ENCODE measurements at places on chromosomes 7 and 10.
A peak's percentile ranks its signal among the peaks of the same experiment; 100 is the strongest.

DNA sequence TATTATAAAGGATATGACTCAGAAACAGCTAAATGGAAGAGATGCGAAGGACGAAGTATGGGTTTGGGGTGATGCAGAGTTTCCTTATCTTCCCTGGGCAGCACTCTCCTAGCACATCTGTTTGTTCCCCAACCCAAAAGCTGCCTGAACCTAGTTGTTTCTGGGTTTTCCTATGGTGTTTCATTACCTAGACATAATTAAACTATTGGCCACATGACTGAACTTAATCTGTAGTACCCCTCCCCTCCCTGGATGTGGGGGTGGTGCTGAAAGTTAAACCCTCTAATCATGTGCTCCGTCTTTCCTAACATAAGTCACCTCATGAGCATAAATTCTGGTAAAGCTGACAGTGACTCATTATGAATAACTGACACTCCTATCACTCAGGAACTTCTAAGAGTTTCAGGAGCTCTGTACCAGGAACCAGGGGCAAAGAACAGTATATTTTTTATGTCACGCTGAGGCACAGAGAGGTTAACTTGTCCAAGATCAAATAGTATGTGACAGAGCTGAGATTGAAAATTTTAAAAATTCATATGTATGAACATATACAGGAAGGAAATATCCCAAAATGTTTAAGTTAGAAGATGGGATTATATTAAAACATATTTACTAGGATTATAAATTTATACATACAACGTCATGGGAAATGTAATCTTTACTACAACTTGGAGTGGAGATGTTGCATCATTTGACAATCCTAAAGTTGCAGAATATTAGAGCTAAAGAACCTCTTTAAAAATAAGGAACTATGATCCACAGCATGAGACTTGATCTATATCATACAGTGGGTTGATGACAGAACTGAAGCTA, 4.8 kb downstream of the STRIP2 start:
- peak; percentile 28 for DNase-seq

GRCh38 chr7:155752756-155753445, 59.4 kb downstream of the SHH start:
- DNase-seq = no peak

- peak; percentile 19 for DNase-seq
Measured at GRCh38 chr10:33612116-33612515, 277.6 kb upstream of the NRP1 start.

DNA sequence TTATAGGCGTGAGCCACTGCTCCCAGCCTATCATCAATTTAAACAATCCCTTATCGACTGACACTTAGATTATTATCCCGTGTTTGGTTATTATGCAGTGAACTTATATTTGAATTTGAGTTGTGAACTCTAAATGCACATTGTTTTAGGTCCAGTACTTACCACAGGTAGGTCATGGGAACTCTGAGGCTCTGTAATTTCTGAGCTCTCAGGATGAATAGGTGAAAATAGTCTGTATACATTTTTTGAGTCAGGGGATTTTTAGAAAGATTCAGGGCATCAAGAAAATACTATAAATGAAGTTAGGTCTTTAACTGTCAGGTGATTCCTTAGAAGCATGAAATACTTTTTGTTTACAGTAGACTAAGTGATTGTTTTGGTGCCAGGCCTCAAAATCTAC, 8.8 kb downstream of the CCDC136 start:
- no peak for DNase-seq

DNA sequence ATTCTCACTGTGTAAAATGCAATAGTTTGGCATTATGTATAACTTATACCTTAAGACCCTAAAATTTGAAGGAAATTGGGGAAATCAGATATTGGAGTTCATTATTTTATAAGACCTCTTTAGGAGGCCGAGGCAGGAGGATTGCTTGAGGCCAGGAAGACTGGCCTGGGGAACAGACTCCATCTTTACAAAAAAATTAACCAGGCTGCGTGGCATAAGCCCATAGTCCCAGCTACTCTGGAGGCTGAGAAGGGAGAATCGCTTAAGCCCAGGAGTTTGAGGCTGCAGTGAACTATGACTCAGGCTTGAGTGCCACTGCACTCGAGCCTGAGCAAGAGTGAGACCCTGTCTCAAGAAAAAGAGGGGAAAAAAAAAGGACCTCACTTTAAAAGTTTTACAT, 14.0 kb upstream of the PBLD start:
- DNase-seq = no peak

DNA sequence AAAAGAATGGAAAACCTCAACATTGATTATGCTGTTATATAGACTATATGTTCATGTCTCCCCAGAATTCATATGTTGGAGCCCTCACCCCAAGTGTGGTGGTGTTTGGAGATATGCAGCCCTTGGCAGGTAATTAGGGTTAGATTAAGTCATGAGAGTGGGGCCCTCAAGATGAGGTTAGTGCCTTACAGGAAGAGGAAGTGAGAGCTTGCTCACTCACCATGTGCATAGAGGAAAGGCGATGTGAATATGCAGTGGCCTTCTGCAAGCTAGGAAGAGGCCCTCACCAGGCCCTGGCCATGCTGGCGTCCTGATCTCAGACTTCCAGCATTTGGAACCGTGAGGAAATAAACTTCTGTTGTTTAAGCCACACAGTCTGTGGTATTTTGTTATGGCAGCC, 14.8 kb downstream of the ZNF33A start:
- DNase-seq = no peak

GRCh38 chr10:108454793-108455192, 1290.3 kb upstream of the SORCS1 start:
- DNase-seq = peak; percentile 86

DNA sequence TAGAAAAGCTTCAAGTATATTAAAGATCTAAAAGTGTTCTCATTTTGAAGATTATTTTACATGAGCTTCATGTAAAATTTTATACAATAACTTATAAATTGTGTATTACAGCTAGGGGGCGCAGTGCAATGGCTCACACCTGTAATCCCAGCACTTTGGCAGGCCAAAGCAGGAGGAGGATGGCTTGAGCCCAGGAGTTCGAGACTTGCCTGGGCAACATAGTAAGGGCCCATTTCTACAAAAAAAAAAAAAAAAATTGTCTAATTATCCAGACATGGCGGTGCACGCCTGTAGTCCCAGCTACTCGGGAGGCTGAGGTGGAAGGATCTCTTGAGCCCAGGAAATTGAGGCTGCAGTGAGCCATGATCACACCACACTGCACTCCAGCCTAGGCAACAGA, 16.6 kb downstream of the ACBD5 start:
- peak; percentile 73 for DNase-seq

GRCh38 chr7:132498319-132498718, 78.0 kb downstream of the PLXNA4 start:
- no peak for DNase-seq

GRCh38 chr7:46393142-46393541, 472.1 kb upstream of the IGFBP3 start:
- DNase-seq = peak; percentile 25

DNA sequence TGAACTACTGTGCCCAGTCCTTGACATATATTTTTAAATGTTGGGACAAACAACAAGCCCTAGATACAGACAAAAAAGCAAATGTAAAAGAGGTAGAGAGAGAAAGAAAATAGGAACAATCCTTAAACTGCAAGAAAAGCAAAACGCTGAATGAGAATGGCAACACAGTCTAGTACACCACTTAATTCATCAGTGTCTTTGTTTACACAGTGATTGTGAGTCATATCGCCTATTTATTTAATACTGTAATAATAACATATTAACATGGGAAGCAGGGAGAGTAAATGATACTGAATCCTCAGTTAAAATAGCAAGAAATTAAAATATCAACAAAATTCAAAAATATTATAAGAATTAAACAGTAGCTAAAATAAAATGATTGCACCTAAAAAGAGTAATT, 9.8 kb upstream of the LRRTM3 start:
- no peak for DNase-seq

GRCh38 chr10:64648915-64649314, 1127.7 kb downstream of the REEP3 start:
- DNase-seq = no peak

DNA sequence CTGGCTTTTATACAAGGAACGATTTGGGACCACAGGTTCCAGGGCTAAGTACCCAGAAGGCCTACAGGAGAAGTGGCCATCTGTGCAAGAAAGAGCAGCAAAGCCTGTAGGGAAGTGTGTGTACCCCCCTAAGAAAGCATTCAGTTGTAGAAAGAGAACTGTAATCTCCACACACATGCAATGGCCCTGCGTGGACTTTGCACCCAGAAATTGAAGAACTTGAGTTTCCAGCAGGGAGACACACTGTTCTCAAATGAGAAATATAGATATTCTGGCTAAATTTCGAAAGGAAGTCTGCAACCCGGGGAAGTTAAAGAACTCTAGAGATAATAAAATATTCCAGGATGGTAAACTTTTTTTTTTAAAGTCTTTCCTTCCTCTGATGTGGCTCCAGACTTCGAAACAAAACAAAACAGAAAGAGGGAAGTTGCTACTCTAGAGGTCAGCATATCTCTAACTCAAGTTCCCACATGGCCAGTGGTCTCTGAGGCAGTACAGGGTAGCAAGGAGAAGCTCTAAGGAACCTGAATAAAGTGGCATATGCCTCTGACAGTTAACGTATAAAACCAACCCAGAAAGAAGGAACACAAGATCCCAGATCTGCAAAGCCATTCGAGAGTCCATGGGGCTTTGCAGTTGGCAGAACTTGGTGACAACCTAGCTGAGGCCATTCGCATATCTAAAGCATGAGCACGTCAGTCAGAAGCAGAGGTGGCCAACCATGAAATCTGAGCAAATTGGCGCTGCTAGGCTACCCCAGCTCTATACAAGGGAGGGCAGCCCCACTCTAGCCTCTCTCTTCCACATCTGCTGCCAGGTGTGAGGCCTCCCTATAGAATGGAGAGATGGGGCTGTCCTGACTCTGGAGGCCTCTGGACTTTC, 56.6 kb downstream of the ELMO1 start:
- DNase-seq = no peak

DNA sequence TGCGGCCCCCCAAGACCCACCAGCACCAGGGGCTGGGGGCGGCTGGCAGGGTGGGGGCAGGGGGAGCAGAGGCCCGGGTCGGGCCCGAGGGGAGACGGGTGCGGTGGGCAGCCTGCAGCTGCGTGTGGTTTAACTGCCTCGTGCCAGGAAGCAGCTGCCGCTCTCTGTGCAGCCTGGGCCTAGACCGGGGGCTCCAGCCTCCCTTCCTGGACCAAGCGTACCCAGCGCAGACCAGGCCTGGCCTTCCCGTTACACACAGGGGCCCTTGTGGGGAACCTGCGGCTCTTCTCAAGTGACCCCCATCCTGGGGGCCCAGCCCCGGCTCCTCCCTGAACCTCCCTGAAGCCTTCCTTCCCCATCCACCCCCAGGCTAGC, 6.6 kb upstream of the INTS1 start:
- DNase-seq = no peak

DNA sequence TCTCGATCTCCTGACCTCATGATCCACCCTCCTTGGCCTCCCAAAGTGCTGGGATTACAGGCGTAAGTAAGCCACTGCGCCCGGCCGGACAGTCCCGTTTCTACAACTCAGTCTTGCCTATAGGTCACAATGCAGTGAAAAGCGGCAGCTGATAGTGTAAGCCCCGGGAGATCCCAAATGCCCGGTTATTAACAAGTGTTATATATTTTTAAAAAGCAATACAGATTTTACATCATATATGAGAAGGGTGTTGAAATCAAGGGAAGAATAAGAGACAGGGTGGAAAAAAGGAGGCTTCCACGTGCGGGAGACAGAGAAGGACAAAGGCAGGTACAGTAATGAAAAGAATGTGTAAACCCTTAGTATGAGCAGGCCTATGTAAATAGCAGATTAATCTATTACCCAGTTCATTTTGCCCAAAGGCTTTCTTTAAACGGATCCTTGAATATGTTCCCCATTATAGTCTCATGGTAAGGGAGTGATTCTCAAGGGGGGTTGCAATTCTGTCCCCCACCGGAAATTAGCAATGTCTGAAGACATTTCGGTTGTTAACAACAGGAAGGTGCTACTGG, 170.8 kb downstream of the PDE1C start:
- no peak for DNase-seq
